ENCODE measurements at places on chromosomes 12 and 14.
A peak's percentile ranks its signal among the peaks of the same experiment; 100 is the strongest.

DNA sequence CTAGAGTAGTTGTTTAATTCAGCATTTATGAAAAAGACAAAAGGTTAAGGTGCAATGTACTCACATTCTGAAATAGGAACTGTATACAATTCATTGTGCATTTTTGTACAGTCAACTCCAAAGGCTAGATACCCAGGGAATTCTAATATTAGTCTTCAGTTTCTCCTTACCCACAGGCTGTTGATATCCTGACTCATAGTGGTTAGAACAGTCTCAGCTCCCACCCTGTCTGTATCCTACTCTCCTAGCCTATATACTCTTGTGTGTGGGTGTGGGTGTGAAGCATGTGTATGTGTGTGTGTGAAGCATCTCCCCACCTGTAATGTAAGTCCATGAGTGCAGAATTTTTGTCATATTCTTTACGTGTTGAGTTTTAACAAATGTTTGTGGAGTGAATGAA lies 229.5 kb downstream of the NAV3 start:
- no peaks in the 10 kb centered on the region for H3K36me3 ChIP-seq
- no peaks in the 10 kb centered on the region for H3K27me3 ChIP-seq
- DNase-seq: no peak
- no peak overlapping the region for H3K27ac ChIP-seq

- no peaks in the 10 kb centered on the region for H3K27me3 ChIP-seq
- no peak for DNase-seq
- H3K36me3 ChIP-seq: no peaks in the 10 kb centered on the region
Observed at GRCh38 chr12:114425031-114425626, 19.2 kb upstream of the TBX5 start.

DNA sequence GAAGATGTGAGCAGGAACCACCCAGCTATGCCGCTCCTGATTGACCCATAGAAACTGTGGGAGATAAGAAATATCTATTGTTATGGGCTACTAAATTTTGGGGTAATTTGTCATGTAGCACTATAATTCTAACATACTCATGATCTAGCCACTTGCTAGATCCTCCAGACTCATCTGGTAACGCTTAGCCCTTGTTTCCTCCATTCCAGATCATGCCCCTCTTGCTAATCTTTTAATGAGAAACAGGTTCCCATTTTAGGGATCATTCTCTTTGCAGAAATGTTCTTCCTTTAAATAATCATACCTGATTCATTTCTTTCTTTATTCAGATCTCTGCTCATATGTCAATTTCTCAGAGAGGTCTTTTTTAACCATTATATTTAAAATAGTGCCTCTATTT lies 3.8 kb upstream of the ARHGDIB start:
- H3K4me3 ChIP-seq: no peak overlapping the region
- H3K27me3 ChIP-seq: no peaks in the 10 kb centered on the region
- peaks cover 31% of the 10 kb centered on the region for H3K4me1 ChIP-seq
- H3K27ac ChIP-seq: no peak overlapping the region

GRCh38 chr14:101737414-101738339 lies 23.8 kb upstream of the PPP2R5C start:
- H3K27ac ChIP-seq: no peak overlapping the region
- no peak for DNase-seq
- H3K4me3 ChIP-seq: no peak overlapping the region
- H3K4me1 ChIP-seq: peaks cover 19% of the 10 kb centered on the region
- H3K36me3 ChIP-seq: no peaks in the 10 kb centered on the region
- H3K27me3 ChIP-seq: peaks cover 4% of the 10 kb centered on the region

DNA sequence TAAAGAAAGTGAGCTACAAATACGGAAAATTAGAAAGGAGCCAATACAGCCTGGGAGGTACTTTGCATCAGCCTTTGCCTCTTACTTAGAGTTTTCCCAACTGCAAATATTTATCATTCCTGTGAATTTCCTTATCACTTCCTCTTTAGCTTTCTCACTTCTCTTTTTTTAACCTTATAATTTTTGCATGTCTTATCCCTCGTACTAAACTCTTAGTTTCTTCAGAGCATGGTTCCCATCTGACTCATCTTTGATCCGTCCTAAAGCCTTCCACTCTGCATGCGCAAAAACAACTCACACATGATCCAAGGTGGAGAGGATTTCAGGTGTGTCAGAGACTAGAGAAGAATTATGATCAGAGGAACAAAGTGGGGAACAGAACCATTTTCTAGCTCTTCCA lies 9.6 kb upstream of the SNAPC1 start:
- no peak for DNase-seq
- peaks cover 5% of the 10 kb centered on the region for H3K27me3 ChIP-seq
- H3K36me3 ChIP-seq: peaks cover 42% of the 10 kb centered on the region
- no peak overlapping the region for H3K4me3 ChIP-seq

- no peaks in the 10 kb centered on the region for H3K27me3 ChIP-seq
- no peaks in the 10 kb centered on the region for H3K36me3 ChIP-seq
- no peak overlapping the region for H3K4me3 ChIP-seq
- no peaks in the 10 kb centered on the region for H3K4me1 ChIP-seq
Observed at GRCh38 chr14:84546236-84546635, 983.7 kb upstream of the FLRT2 start.

DNA sequence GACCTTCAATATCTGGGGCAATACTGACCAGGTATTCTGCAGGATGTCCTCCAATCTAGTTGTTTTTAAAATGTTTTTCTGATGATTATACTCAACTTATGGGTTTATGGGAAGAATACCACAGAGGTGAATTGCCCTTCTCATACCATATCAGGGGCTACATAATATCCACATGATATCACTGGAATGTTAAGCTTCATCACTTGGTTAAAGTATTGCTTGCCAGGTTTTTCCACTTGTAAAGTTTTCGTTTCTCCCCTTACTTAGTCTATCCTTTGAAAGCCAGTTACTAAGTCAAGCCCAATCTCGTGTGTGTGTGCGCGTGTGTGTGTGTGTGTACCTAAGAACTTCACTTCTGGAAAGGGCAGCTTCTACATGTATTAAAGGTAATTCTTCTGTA lies 980.9 kb upstream of the FBXO33 start:
- no peak overlapping the region for H3K4me3 ChIP-seq
- H3K27ac ChIP-seq: no peak overlapping the region
- no peaks in the 10 kb centered on the region for H3K4me1 ChIP-seq
- no peaks in the 10 kb centered on the region for H3K36me3 ChIP-seq

DNA sequence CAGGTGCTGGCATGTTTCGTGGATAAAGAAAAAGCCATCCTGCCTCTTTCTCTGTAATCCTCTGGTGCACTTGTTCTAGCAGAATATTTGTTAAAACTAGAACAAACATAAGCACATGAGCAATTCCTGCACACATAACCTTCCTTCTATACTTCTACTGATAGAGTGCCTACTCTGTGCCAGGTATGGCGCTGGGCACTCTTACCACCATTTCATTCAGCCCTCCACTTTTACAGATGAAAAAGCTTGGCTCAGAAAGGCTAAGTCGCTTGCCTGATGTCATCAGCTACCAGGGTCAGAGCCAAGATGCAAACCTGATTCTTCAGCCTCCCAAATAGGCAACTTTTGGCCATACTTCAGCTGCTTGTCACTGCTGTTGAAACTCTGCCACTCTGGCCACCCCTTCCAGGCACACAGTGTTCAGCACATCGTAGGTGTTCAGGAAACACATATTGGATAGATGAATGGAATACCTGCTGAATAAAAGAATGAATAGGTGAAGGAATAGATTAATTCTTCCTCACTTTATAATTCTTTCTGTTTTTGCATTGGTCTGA lies 10.0 kb upstream of the C14orf132 start:
- no peaks in the 10 kb centered on the region for H3K36me3 ChIP-seq
- H3K27me3 ChIP-seq: peaks cover 2% of the 10 kb centered on the region
- H3K4me3 ChIP-seq: no peak overlapping the region
- no peak for DNase-seq
- H3K4me1 ChIP-seq: no peaks in the 10 kb centered on the region
- no peak overlapping the region for H3K27ac ChIP-seq

DNA sequence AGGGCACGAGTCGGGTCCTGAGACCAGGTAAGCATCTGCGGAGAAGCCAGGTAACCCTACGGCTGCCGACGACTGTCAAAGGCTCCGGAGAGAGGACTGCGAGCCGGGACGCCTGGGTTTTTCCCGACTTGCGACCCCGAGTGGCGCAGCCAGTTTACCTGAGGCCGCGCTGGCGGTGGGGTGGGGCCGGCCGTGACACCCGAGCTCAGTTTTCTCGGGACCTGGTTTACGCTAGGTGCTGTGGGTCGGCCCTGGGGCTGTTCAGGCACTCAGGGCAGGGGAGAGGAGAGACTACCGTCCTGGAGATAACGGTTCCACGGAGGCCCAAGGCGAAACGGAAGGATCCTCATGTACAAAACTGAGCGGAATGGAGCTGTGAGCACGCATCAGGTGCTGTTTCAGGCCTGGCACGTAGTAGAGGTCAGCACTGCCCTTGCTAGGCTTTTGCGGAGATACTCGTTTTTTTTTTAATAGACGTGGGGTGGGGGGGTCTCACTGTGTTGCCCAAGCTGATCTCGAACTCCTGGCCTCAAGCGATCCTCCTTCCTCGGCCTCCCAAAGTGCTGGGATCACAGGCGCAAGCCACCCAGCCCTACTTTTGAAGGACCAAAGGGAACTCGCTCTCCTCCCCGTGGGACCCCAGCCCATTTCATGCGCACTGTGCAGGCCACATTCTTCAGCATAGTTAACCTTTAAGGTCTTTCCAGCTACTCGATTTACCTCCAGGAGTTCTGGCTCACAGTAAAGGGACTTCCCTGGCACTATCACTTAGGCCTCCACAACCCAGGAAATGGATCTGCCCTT lies 471 bp downstream of the MTRFR start:
- H3K4me3 ChIP-seq: peak overlapping the region; percentile 100
- H3K27ac ChIP-seq: peak overlapping the region; percentile 99
- DNase-seq: no peak
- peaks cover 70% of the 10 kb centered on the region for H3K4me1 ChIP-seq
- peaks cover 2% of the 10 kb centered on the region for H3K27me3 ChIP-seq
- peaks cover 21% of the 10 kb centered on the region for H3K36me3 ChIP-seq

GRCh38 chr14:102194856-102195255 lies 55.2 kb downstream of the WDR20 start:
- peaks cover 25% of the 10 kb centered on the region for H3K36me3 ChIP-seq
- peaks cover 13% of the 10 kb centered on the region for H3K4me1 ChIP-seq
- H3K27ac ChIP-seq: no peak overlapping the region
- H3K4me3 ChIP-seq: no peak overlapping the region
- DNase-seq: no peak

- H3K27me3 ChIP-seq: peaks cover 1% of the 10 kb centered on the region
- peaks cover 62% of the 10 kb centered on the region for H3K36me3 ChIP-seq
- peak within 1 kb of the TSS; percentile 25 for H3K4me3 ChIP-seq
- H3K4me1 ChIP-seq: peaks cover 50% of the 10 kb centered on the region
Observed at GRCh38 chr14:24307575-24308341, at the start of gene CIDEB. CIDEB (minus strand) TSS chr14:24307977; CDS start chr14:24307858, 119 bp downstream.

DNA sequence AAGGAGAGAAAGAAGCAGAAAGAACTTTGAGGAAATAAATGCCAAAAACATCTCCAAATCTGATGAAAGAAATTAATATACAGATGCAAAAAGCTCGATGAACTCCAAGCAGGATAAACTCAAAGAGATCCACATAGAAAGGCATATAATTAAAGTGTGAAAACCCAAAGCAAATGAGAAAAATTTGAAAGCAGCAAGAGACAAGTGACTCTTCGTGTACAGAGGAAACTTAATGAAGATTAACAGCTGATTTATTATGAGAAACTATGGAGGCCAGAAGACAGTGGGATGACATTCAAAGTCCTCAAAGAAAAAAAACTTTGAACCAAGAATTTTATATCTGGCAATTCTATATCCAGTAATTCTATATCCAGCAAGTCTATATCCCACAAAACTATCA lies 163.0 kb upstream of the TMCC3 start:
- H3K4me3 ChIP-seq: no peak overlapping the region
- no peaks in the 10 kb centered on the region for H3K36me3 ChIP-seq
- H3K27me3 ChIP-seq: no peaks in the 10 kb centered on the region
- no peaks in the 10 kb centered on the region for H3K4me1 ChIP-seq
- no peak for DNase-seq

GRCh38 chr14:100803676-100804075 lies 22.2 kb upstream of the MEG3 start:
- DNase-seq: no peak
- H3K4me3 ChIP-seq: no peak overlapping the region
- H3K27ac ChIP-seq: no peak overlapping the region

All from activated T-helper 1 cell treated with anti-CD3 and anti-CD28 coated beads, Interleukin-12 subunit alpha, Interleukin-12 subunit beta, Interleukin-2, Interleukin-4 antibody, amounts not matched to agents 30 ng/mL and 10 ng/mL and 1 ng/mL, durations not matched to agents 14 hours and 24 hours and 36 hours (primary cell).